ENCODE measurements at places on chromosomes 6 and 20.

DNA sequence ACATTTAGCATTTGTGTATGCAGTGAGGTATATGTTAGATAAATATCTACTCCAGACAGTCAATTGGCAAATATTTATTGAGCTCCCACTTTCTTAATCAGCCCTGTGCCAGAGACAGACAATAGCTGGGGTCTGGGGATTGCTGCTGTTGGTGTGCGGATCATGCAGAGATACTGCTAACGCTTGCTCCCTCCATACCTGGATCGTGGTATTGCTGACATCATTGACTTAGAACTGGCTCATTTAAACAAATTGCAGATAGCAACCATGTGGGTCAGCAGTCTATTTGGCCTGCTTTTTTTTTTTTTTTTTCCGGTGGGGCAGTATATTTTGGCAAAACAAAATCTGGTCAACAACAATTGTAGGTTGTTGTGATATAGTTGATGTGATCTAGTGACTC is 9.5 kb downstream of the ARID1B start:
- DNase-seq = no peak

GRCh38 chr20:49987015-49987867 is 4.5 kb downstream of the SNAI1 start:
- DNase-seq = no peak

- no peak for DNase-seq
Observed at GRCh38 chr20:57883761-57884160, 173.9 kb upstream of the PMEPA1 start.

- no peak for DNase-seq
Observed at GRCh38 chr6:88179692-88180091, 13.5 kb upstream of the CNR1 start.

- DNase-seq = no peak
Observed at GRCh38 chr6:90097356-90097755, 199.3 kb downstream of the BACH2 start.

DNA sequence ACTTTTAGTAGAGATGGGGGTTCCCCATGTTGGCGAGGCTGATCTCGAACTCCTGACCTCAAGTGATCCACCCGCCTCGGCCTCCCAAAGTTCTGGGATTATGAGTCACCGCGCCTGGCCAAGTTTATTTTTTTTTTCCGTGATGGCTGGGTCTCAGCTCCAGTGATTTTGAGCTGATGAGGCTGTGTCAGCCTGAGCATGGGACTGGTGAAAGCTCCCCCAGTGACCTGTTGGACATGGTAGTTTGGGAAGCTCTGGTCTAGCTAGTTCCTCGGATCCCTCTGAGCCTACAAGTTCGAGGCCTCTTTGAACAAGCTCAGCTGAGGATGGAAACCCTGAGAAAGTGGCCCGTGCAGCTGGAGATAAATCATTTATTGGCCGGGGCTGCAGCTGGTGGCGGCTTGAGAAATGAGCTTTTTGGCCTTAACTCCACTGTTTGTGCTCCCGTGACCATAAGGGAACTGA is 126.8 kb downstream of the SNX5 start:
- no peak for DNase-seq

DNA sequence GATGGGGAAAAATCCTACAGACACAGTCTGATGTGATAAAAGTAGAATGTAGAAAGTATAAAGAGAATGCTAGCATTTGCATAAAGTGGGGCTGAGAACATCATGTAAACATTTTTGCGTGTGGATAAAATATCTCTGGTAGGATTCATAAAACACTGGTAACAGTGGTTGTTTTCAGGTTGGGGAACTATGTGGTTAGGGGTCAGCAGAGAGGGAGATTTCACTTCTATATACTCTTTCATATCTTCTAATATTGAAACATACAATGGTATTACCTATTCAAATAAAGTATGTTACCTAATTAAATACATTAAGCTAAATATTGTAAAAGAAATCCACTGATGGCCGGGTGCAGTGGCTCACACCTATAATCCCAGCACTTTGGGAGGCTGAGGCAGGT is 96.2 kb upstream of the CCDC167 start:
- no peak for DNase-seq

- no peak for DNase-seq
Observed at GRCh38 chr6:137970368-137970767, 103.3 kb downstream of the TNFAIP3 start.

DNA sequence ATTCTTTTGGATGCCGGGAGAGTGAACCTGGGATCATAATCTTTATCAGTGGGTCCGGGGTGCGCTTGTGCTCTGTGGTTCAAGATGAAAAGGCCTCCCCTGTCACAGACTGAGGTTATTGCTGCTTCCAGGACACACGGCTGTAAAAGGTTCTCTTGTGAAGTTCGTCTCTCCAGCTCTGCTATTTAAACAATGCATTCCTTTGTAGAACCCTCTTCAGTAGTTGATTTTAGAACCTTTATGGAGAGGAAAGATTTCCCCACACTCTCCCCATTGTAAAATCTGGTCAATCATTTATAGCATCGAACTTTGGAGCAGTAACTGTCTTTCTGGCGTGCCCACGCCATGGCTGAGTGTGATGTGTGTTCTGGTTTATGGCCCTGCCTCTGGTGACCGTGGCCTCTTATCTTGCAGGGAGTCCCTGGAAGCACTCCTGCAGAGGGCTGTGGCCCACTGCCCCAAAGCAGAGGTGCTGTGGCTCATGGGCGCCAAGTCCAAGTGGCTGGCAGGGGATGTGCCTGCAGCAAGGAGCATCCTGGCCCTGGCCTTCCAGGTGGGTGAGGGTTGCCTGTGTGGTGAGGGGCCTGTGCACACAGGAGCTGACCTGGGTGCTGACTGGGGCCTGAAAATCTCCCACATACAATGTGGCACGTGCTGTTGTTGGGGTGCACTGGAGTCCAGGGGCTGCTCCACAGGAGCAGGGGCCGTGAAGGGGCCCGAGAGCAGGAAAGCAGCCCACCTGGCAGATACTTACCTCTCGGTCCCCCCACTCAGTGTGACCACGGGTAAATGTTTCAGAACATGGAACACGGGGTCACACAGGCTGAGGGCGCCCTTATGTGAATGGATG is 11.6 kb upstream of the C20orf204 start:
- no peak for DNase-seq

GRCh38 chr6:50899306-50899870 is 80.7 kb downstream of the TFAP2B start:
- DNase-seq = no peak

GRCh38 chr20:60868316-60868891 is 383.7 kb upstream of the CDH4 start:
- DNase-seq = no peak

GRCh38 chr6:66307490-66307889 is 600.5 kb upstream of the EYS start:
- no peak for DNase-seq

GRCh38 chr6:53014063-53014462 is 19.0 kb upstream of the GSTA4 start:
- no peak for DNase-seq

GRCh38 chr20:7850775-7851490 is 89.3 kb downstream of the HAO1 start:
- DNase-seq = no peak

DNA sequence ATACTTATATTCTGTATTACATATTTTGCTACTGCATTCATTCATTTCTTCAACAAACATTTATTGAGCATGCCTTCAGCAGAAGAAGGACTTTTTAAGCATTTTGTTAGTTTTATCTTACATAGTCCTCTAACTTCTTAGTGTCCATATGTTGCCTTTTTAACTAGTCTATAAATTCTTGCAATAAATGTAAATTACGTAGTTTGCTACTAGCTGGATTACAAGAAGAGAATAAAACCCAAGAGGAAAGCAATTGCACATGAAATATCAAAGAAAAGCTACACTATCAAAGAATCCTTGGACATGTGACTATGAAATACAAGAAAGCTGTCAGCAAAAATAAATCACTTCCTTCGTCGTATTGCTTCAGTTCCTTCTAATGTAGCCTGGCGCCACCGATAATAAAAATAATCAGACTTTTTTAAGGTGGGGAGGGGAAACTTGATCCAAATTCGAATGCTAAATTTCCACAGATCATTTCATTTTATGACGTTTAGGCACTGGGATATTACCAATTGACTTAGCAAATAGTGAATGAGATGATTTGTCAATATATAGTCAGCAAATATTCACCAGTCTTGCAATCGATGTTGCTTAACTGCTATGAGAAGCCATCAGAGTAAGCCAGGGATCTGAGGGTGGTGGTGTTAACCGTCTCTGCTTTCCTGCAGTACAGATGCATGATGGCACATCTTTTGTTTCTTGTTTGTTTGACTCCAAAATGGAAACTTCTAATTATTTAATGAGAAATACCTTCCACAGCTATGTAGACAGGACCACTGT is 258.7 kb upstream of the EXOC2 start:
- no peak for DNase-seq

DNA sequence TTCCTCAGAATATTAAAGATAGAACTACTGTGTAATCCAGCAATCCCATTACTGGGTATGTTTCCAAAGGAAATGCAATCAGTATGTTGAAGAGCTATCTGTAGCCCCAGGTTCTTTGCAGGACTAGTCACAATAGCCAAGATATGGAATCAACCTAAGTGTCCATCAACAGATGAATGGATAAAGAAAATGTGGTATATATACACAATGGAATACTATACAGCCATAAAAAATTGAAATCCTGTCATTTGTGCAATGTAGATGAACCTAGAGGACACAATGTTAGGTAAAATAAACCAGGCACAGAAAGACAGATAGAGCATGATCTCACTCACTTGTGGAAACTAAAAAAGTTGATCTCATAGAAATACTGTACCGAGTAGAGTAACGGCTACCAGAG is 306.0 kb upstream of the MARCKS start:
- DNase-seq = no peak

GRCh38 chr6:110408901-110409300 is 6.5 kb downstream of the DDO start:
- DNase-seq = no peak

DNA sequence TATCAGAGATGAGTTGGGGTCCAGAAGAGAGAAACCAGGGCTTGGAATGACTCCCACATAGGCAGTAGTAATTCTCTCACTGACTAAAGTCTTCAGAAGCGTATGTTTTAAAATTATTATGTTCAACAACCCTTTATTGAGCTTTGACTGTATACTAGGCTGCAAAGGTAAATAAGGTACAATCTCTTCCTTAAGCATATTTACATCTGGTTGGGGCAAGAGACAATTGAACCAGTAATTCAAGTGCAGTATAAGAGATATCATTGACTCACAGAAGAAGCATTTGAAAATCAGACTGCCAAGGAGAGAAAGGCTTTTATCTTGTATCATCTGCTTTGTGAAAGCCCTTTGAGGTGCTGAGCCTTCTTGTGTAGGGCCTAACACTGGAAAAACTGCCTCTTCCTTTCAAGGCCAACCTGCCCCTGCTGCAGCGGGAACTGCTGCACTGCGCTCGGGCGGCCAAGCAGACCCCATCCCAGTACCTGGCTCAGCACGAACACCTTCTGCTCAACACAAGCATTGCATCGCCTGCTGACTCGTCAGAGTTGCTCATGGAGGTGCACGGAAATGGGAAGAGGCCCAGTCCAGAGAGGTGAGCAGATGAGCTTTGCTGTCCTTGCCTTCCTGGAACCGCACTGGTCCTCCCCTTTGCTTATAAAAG is 39.3 kb upstream of the C20orf144 start:
- no peak for DNase-seq

- no peak for DNase-seq
Observed at GRCh38 chr6:146292506-146292905, 251.1 kb upstream of the RAB32 start.

- DNase-seq = no peak
Observed at GRCh38 chr6:149182262-149182661, 135.2 kb upstream of the TAB2 start.

DNA sequence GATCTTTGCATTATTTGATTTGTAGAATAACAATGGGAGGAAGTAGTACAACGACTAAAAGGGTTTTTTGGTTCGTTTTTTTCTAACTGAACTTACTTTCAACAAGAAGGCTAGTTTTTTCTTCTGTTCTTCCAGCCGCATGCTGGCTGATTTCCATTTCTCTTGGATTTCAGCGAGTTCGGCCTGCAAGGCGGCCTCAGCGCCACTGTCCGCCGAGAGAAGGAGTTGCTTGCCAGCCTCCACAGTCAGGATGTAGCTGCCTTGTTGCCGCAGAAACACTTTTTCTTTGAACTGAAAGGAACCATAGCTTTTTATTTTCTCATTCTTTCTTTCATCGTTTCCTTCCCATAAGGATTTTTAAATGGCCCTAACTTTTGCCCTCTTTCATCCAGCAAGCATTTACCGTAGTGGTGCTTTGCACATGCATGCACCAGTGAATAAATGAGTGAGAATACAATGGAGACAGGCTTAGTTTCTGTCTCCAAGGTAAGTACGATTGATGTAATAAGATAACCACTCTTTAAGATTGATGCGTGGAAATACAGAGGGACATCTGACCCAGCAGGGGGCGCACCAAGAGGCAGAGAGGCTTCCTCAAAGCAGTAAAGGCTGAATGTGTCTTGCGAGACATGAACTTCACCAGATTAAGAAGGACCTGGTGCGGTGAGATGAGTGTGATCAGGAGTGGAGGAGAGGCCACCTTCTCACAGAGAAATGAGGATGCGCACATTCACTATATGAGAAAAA is 398.8 kb downstream of the ESR1 start:
- DNase-seq = no peak

DNA sequence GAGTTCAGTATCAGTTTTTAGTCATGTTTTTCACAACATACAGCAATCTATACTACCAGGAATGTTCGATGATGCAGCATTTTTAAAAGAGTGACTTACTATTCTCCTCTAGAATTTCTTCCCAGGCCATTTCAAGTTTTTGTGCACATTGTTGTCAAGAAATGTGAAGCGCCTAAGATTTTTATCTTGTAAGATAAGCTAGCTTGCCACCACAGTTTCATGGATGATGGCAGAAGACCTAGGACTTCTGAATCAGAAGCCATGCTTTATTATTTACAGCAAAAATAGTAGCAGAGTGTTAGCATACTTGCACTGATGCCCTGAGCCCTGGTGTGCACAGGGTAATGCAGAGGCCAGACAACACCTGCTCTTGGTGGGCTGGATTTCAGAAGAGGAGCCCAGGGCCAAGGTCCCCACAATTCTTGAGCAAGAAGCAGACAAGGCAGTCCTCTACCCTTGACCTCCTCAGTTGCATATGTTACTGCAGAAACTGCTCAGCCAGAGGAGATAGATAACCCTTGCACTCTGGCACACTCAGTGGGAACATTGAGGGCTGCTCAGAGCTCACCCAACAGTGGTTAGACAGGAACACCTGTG is 99.2 kb downstream of the QKI start:
- DNase-seq = no peak

Data from T-helper 1 cell (primary cell).